ENCODE measurements at places on chromosomes 1 and 21. TPM values are rescaled to one million over a fixed set of nuclear protein-coding genes. Genes with fewer than 3 reads are reported as not detected.

CD247 gene
- not detected for total RNA-seq

LAPTM5 gene
- total RNA-seq, result not detected

DAB1 gene
- total RNA-seq, result not detected

KLHDC9 gene
- total RNA-seq, result 2.0 TPM

WNT4 gene
- total RNA-seq, result 0.24 TPM
